ENCODE measurements at places on chromosomes 2 and 18.

- peak; percentile 69 for DNase-seq
- H3K36me3 ChIP-seq = no peaks in the 10 kb centered on the region
- H3K27ac ChIP-seq = no peak overlapping the region
- no peak overlapping the region for H3K4me3 ChIP-seq
- H3K27me3 ChIP-seq = no peaks in the 10 kb centered on the region
Measured at GRCh38 chr2:12928775-12929401, 212.2 kb downstream of the TRIB2 start.

GRCh38 chr2:112548980-112549379 lies 6.7 kb downstream of the POLR1B start:
- H3K4me3 ChIP-seq = no peak overlapping the region
- no peak for DNase-seq
- H3K27ac ChIP-seq = no peak overlapping the region
- no peaks in the 10 kb centered on the region for H3K27me3 ChIP-seq

DNA sequence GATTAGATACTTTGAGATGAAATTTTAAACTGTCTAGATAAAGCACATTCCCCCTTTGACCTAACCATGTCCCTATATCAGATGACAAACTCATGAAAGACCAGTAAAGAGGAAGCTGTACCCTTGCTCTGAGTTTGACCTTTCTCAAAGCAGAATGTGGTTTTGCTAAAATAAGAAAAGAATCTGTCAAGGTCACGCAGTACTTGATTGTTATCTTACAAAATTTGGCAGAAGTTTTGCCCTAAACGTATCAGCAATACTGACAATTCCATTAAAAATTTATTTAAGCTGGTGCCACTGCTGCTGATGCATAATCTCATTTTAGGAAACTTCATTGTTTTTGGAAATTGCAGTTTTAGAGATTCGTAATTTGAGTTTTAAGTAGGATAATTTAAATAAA lies 31.2 kb upstream of the GALM start:
- no peak for DNase-seq
- H3K4me1 ChIP-seq = no peaks in the 10 kb centered on the region
- H3K27me3 ChIP-seq = no peaks in the 10 kb centered on the region
- H3K27ac ChIP-seq = no peak overlapping the region
- no peaks in the 10 kb centered on the region for H3K36me3 ChIP-seq

GRCh38 chr2:208984376-208985090 lies 439.3 kb upstream of the MAP2 start:
- no peak for DNase-seq
- no peak overlapping the region for H3K4me3 ChIP-seq
- no peaks in the 10 kb centered on the region for H3K4me1 ChIP-seq

DNA sequence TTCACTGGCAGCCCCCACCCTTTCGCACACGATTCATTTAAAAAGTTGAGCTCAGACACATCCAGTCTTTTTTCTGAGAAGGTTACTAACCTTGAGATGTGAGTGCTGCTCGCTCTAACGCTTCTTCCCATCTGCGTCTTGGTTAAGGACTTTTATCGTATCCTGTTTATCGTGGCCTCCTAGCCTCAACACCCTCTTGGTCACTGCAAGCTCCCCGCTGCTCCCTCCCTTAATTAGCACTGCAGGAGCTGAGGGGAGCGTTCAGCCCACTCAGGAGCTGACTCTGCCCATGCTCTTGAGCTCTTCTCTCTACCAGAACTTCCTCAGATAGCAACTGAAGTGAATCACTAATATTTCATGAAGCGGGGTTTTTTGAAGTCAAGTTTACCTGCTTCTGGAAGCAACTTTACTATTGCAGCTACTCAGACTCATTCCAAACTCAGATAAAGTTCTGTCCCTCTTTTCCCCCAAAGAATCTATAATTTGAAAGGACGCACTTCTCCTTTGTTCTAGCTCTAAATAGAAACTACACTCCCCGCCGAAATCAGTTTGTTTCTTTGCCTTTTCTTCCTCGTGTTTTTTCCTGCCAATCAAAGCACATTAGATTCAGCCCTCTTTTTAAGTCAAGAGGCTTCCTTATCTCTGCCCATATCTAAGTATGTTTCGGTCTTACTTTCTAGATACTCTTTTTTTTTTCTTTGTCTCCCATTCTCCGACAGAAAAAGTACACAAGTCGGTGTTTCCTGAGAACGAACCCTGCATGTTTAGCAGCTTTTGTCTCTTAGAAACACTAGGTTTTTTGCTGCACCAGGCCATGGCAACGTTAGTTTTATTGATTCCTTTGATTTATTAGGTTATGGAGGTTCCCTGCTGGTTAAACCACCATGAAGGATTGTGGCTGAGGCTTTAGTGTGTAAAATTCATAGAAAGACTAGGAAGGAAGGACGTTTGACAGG lies 9.3 kb upstream of the CD226 start:
- H3K27me3 ChIP-seq = no peaks in the 10 kb centered on the region
- no peak for DNase-seq
- H3K36me3 ChIP-seq = no peaks in the 10 kb centered on the region
- no peak overlapping the region for H3K27ac ChIP-seq

GRCh38 chr2:23327416-23327815 lies 57.6 kb upstream of the KLHL29 start:
- H3K4me1 ChIP-seq = no peaks in the 10 kb centered on the region
- no peak overlapping the region for H3K27ac ChIP-seq
- H3K27me3 ChIP-seq = no peaks in the 10 kb centered on the region
- no peaks in the 10 kb centered on the region for H3K36me3 ChIP-seq
- DNase-seq = no peak
- no peak overlapping the region for H3K4me3 ChIP-seq

- no peak overlapping the region for H3K27ac ChIP-seq
- peaks cover 14% of the 10 kb centered on the region for H3K36me3 ChIP-seq
- DNase-seq = no peak
- no peaks in the 10 kb centered on the region for H3K27me3 ChIP-seq
- no peaks in the 10 kb centered on the region for H3K4me1 ChIP-seq
Measured at GRCh38 chr2:241141214-241141770, 8.0 kb downstream of the PASK start.

DNA sequence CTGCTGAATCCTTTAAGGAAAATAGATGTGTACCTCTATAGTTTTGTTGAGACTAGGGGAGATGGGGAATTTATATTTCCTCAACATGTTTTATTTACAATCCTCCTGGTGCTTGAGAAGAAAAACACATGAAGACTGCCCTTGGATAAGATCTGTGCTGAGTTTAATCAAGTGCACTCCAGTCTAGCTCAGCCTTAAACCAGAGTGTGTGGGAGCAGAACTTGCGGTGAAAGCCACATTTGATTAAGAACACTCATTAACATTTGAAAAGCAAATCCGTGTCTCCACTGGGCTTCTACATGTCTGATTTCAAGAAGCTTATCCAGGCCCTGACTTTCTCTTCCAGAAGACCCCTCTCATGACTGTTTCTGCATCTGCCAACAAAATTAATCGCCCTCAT lies 84.8 kb upstream of the ITGA6 start:
- no peak overlapping the region for H3K27ac ChIP-seq
- no peak overlapping the region for H3K4me3 ChIP-seq
- H3K27me3 ChIP-seq = no peaks in the 10 kb centered on the region
- DNase-seq = no peak
- H3K36me3 ChIP-seq = peaks cover 13% of the 10 kb centered on the region
- peaks cover 24% of the 10 kb centered on the region for H3K4me1 ChIP-seq

DNA sequence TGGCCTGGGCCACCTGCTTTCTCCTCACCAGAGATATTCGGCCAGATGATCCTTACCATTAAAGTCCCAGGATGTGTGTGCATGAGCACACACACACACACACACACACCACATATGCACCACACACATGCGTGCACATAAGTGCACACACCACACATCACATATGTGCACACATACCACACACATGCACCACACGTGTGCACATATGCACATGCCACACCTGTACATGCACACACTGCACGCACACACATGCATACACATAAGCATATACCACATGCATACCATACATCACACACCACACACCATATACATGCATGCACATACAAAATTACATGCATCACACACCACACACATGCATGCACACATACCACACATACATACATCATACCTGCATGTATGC lies 38.7 kb downstream of the RPL37A start:
- no peak overlapping the region for H3K27ac ChIP-seq
- no peaks in the 10 kb centered on the region for H3K36me3 ChIP-seq
- DNase-seq = no peak
- H3K4me3 ChIP-seq = no peak overlapping the region
- no peaks in the 10 kb centered on the region for H3K27me3 ChIP-seq

DNA sequence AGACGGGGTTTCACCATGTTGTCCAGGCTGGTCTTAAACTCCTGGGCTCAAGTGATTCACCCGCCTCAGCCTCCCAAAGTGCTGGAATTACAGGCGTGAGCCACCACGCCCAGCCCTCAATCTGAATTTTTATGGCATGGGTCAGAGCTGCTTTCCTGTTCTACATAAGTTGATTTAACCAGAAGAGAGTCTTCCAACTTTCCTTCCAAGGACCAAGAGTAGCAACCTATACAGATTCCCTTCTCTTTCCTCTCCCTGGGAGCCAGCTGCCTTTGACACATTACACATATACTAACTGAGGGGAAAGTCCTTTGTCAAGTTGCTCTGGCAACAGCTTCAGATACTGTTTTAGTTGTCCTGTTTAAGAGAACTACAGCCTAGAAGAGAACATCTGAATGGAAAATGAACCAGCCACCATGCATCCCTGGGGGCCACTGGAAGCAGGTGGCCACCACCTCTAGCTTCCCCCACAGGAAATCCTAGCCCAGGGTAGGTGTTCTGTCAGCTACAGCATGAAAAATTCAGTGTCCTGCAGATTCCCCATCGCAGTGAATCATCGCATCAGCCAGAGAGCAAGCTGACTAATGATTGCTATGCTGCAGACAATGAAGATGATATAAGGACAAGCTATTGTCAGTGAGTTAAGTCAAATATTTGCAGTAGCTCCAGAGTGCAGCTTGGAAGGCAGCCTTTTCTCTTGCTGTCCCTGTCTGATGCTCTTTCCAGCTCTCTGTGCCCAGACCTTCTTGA lies 62.9 kb downstream of the POMC start:
- no peaks in the 10 kb centered on the region for H3K4me1 ChIP-seq
- no peak overlapping the region for H3K4me3 ChIP-seq
- no peaks in the 10 kb centered on the region for H3K27me3 ChIP-seq
- H3K36me3 ChIP-seq = no peaks in the 10 kb centered on the region

GRCh38 chr18:44195394-44196140 lies 485.1 kb upstream of the SETBP1 start:
- 0 out of 2 replicates have a peak, but pooled peaks cover 5% of the 10 kb centered on the region for H3K4me1 ChIP-seq
- no peaks in the 10 kb centered on the region for H3K36me3 ChIP-seq
- H3K4me3 ChIP-seq = no peak overlapping the region

- no peaks in the 10 kb centered on the region for H3K4me1 ChIP-seq
- H3K27ac ChIP-seq = no peak overlapping the region
- H3K36me3 ChIP-seq = no peaks in the 10 kb centered on the region
- no peak overlapping the region for H3K4me3 ChIP-seq
Measured at GRCh38 chr2:151718247-151718646, 16.0 kb downstream of the NEB start.

DNA sequence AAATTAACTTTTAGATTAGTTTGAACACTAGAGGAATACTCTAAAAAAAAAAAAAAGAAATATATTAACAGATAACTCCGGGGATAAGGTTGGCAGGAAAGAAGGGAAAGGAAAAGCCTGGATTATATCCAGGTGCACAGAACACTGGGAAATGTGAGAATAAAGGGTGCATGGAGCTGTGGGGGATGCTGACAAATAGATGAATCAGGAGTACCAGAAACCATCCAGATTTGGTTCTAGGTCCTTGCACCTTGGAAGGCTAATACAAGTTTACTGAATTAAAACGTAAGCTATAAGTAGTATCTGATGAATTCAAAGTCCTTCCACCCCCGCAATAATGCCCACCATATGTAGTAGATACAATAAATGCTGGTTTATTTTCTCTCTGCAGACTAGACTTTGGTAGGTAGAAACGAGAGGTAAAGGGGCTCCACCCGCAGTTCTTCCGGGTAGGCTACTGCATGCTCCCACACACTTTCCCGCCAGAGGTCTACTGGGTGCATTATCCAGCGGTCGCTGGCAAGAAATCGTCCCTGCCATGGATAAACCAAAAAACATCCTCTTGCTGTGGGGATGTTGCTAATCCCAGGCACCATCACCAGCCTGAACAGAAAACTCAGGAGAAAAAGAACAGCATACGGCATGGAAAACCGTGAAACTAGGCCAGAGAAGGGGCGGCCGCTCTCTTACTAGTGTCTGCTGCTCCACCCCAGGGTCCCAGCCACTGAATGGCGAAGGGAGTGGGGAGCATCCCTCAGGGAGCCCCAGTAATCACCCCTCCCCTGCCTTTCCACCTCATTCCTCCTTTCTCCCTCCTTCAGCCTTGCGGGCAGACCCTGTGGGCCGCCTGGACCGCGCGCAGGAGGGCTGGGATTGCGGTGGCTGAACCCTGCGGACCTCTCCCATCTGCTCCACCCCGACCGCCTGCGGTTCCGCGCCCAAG lies 1.5 kb downstream of the CNRIP1 start:
- peak overlapping the region; percentile 81 for H3K4me3 ChIP-seq
- peaks cover 8% of the 10 kb centered on the region for H3K4me1 ChIP-seq
- no peaks in the 10 kb centered on the region for H3K36me3 ChIP-seq
- peak; percentile 23 for DNase-seq

DNA sequence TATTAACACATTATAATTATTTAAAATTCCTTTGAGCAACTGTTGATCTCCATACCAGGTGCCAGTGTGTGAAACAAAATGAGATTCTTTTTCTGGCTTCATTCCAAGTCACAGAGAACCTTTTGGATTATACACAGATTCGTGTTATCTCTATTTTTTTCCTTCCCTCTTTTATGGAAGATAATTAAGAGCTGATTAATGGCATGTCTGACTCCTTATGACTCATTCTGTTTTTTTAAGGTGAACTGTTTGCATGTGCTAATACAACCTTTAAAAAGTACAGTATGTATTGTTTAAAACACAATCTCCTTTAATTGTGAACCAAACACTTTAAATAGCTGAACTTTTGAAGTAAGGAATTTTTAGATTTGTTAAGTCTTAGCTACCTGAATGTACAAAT lies 39.3 kb downstream of the PELI1 start:
- no peak for DNase-seq
- H3K4me1 ChIP-seq = no peaks in the 10 kb centered on the region
- no peak overlapping the region for H3K27ac ChIP-seq
- H3K4me3 ChIP-seq = no peak overlapping the region
- H3K36me3 ChIP-seq = peaks cover 15% of the 10 kb centered on the region

- peaks cover 18% of the 10 kb centered on the region for H3K36me3 ChIP-seq
- no peak overlapping the region for H3K27ac ChIP-seq
- H3K4me1 ChIP-seq = peaks cover 17% of the 10 kb centered on the region
- no peaks in the 10 kb centered on the region for H3K27me3 ChIP-seq
Measured at GRCh38 chr2:188449971-188450370, 158.3 kb downstream of the GULP1 start.

DNA sequence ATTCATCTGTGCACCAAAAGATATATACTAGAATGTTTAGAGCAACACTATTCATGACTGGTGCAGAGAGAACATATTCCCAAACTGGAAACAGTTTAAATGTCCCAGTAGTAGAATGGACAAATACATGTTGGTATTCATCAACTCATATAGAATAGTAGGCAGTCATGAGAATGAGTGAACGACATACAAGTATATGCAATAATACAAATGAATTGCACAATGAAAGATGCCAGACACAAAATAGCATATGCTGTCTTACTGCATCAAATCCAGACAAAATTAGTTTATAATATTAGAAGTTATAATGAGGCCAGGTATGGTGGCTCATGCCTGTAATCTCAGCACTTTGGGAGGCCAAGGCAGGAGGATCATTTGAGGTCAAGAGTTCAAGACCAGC lies 8.3 kb upstream of the PRKAG3 start:
- no peak overlapping the region for H3K27ac ChIP-seq
- H3K4me3 ChIP-seq = no peak overlapping the region
- H3K36me3 ChIP-seq = no peaks in the 10 kb centered on the region
- H3K27me3 ChIP-seq = no peaks in the 10 kb centered on the region
